ENCODE measurements at places on chromosomes 5 and 9.

GRCh38 chr9:17116400-17116837 is 18.4 kb upstream of the CNTLN start:
- no peak for DNase-seq

DNA sequence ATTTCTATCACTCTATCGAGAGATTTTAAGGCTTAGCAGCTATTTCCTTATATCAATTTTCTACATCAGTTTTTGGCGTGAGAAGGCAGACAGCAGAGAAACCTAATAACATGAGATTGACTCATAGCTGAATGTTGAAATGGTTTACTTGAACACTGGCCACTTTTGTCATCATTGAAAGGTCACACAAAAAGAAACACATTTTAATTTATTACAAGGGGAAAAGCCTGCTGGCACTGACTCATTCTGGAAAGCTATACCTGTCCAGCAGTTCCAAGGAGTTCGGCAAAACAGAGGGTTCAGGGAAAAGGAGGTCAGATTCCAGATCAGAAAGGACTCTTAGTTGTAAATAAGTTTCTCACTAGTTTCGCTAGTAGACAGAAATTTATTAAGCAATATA is 566.4 kb downstream of the DNAH5 start:
- DNase-seq = no peak

GRCh38 chr9:129509533-129509928 is 111.4 kb downstream of the C9orf50 start:
- no peak for DNase-seq

DNA sequence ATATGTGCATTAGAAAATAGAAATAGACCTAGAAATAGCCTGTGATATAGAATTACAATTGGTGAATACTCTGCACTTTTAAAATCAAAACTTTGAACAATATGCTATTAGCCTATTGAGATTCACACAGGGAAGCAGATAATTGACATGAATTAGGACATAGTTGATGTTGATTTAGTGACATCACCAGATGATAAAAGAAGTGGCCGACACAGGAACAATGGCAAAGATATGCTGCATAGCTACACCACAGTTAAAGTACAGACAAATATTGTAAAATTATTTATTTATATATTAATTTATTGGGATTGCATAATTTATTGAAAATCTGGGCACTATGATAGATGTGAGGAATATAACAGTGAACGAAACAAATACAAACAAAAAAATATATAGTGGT is 261.5 kb upstream of the CCNH start:
- no peak for DNase-seq

- DNase-seq = no peak
These were observed 52.2 kb downstream of the PTCD2 start for GRCh38 chr5:72372331-72372730.

DNA sequence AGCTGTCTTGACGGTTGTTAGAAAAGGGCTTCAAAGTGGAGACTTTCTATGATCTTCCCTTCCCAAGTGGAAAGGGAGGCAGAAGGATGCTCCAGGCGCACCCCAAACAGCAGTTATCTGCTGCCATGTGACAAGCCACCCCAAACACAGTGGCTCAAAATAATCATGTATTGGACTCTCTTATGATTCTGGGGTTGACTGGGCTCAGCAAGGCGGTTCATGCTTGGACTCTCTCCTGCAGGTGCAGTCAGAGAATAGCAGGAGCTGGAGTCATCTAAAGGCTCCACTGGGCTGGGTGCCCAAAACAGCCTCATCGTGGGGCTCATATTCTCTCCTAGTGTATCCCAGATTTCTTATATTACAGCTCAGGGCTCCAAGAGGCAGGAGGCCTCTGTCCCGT is 177.6 kb upstream of the IER5L start:
- no peak for DNase-seq

- no peak for DNase-seq
These were observed 149.2 kb upstream of the KLF9 start for GRCh38 chr9:70563431-70564204.
